ENCODE measurements at places on chromosomes 13 and 19.

DNA sequence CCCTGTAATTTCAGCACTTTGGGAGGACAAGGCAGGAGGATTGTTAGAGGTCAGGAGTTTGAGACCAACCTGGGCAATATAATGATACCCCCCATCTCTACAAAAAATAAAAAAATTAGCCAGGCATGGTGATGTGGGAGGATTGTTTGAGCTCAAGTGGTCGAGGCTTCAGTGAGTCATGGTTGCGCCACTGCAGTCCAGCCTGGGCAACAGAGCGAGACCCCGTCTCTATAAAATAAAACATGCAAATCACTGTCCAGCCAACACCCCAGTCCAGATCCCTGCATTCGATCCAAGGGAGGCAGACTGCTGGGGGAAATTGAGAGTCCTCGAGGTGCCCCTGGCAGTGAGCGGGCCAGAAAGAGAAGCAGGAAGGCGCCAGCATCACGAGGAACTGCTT, 7.0 kb downstream of the CYTH2 start:
- no peak for DNase-seq

DNA sequence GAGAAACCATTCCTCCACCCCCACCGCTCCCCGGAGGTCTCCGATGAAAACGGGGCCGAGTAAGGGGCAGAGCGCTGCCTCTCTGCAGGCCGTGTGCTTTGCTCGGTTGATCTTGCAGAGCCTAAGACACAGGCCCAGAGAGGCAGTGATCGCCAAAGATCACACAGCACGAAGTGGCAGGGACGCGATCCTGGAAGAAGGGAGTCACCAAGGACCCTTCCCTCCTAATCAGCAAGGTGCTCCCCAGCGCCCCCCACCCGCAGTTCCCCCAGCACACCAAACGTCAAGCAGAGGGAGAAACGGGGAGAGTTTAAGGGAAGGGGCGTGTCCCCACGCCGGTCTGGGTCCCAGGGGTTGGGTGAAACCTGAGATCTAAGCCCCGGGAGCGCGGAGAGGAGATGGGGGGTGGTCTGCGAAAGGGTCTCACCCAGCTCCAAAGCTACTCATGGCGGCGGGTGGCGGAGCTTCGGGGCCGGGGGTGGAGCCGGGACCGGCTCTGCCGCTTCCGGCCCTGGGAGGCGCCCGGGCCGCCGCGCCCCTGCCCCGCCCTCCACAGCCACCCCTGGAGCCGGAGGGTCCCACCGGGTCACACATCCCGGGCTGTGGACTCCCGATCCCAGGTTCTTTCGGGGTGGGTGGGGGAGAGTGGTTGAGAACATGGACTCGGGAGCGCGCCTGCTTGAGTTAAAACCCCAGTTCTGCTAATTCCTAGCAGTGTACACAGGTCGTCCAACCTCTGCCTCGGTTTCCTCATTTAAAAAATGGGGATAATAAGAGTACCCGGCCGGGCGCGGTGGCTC, at the start of gene EML2:
TSS of gene EML2 (minus strand) at position 468 of the 800 bp plus-strand sequence. CDS start at position 447, 21 bp downstream.
- peak; percentile 25 for DNase-seq

DNA sequence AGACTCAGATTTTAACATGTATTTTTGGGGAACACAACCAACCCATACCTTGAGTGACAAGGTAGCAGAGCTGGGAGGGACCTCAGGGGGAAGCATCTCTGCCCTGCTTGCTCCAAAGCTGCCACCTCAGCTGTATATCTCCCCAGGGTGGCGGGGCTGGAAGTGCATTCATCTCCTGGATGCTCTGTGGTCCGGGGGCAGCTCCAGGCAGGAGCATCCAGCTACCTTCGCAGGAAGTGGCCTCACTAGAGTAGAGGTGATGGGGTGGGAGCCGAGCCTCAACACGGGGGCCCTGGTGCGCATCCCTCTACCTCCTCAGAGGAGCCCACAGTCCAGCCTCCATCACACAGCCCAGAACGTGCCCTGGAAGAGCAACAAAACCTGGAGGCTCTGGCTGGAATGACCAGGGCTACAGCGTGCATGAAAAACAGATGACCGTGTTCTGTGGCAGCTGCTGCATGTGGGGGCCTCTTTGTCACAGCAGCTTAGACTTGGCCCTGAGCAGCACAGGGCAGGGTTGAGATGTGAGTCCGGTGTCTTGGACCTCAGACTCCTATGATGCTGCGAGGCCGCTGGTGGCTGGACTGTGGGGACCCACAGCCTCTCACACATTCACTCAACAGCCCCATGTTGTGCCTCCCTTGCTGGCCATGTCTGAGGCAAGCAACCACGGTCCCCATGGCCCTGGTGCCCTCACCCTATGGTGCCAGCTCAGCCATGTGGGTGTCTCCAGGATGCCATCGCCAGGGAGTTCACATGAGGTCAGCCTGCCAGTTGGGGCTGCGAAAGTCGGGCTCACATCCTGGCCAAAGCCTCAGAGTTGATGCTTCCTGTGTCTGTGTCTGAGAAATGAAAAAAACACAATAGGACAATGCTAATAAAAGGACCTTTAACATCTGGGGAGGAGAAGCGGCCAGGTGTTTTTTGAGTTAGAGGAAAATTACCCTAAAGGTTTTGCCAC, 17.1 kb upstream of the GAS6 start:
- DNase-seq, result no peak

DNA sequence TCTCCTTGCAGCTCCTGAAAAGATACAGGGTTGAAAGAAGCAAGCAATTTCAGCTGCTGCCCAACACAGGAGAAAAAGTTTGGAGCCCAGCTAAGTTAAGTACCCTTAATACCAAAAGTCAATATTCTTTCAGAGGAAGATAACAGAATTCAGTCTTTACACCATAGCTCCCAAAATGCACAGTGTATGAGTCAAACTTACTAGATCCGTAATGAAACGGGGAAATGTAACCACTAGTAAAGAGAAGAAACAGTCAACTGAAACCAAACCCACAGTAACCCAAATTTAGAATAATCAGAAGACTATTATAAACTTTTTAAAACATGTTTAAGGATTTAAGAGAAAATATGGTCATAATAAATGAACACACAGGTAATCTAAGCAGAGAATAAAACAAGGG, 45.2 kb downstream of the SUCLA2 start:
- no peak for DNase-seq

DNA sequence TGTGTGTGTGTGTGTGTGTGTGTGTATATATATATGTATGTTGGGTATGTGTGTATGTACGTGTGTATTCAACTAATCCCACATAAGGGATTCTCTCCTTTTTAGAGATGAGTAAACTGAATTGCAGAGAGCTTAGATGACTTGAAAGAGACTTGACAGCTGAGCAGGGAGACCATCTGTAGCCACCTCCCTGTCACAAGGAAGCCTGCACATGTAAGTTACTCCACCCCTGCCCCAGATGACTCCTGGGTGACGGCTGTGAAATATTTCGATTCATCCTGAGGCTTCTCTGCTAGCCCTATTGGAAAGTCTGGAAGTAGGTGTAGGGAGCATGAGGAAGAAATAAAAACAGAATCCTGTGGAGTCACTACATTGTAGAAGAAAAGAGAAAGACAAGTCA, 480.4 kb downstream of the FOXO1 start:
- no peak for DNase-seq

DNA sequence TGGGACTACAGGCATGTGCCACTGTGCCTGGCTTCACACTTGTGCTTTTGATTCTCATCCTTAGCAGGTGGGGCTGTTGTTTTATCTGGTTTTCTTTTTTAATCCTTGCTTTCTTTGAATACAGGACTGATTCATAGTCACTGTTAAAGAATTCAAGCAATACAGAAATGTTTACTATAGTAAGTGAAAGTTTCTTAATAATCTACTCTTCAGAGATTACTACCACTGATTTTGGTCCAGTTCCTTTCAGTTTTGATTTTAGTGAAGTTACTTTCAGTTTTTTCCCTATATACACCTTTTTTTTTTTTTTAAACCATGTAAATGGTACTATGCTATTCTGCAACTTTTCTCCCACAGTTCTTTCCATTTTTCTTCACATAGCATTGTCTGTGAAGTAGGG, 53.6 kb downstream of the GATAD2A start:
- no peak for DNase-seq

- no peak for DNase-seq
Observed at GRCh38 chr13:43232873-43233265, 209.5 kb downstream of the DNAJC15 start.

DNA sequence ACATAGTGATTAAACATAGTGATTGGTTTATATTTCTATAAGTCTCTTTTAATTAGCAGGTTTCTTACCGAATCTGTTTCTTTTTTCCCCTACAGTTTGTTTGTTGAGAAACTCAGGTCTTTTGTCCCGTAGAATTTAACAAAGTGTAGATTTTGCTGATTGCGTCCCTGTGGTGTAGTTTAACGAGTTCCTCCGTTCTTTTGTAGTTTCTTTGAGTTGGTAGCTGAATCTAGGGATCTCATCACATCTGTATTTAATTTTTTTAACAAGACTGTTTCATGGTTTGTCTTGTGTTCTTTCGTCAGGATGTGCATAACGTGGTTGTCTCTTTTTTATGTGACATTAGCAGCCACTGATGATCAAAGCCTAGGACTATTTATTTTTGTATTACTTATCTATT, 111.1 kb downstream of the AKAP11 start:
- no peak for DNase-seq

GRCh38 chr13:51811920-51812451, 8.0 kb upstream of the DHRS12 start:
- DNase-seq, result no peak

DNA sequence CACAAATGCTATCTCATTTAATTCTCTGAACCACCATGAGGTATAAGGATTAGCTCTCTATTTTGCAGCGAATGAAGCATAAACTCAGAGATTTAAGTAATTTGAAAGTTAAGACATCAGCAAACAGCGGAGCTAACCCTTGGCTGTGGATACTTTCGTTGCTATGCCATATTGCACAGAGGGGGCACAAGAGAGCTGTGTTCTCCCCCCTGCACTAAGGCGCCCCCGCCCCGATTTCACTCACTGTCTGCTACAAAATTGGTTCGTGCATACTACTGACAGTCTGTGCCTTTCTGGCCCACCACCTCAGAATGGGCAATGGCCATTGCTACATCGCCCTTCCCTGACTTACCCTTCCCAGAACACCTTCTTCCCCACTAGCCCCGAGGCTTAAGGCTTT, 105.7 kb upstream of the OBI1 start:
- no peak for DNase-seq

DNA sequence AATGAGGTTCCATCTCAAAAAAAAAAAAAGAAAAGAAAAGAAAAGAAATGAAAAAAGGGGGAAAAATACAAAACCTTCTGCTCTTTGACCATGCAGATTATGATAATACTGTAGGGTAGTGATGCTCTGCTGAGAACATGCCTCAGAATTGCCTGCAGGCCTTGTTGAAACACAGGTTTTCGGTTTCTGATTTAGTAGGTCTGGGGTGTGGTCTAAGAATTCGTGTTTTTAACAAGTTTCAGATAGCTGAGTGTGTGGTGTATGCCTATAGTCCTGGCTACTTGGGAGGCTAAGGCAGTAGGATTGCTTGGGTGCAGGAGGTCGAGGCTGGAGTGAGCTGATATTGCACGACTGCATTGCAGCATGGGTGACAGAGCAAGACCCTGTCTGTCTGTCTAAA, 14.9 kb upstream of the CYP2B6 start:
- no peak for DNase-seq

GRCh38 chr19:45179072-45179891, 698 bp downstream of the BLOC1S3 start:
- DNase-seq, result no peak

- no peak for DNase-seq
Observed at GRCh38 chr13:48043789-48044503, 6.4 kb downstream of the NUDT15 start.

DNA sequence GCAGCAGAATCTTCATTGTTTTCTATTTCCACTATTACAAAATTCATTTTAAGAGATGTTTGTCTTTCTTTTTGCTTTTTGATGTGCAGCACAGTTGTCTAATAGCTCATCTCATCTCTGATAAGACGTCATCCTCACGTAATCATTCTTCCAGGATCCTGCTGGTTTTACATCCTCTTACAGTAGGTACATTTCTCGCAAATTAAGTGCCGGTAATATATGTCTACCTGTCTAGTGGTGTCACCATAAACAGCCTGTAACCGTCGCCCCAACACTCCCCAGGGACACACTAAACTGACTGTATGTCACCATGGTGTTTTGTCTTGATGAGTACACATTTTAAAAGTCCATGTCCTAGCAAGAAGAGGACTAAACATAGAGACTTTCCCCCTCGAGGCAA, 94.5 kb upstream of the VSTM2B start:
- no peak for DNase-seq

DNA sequence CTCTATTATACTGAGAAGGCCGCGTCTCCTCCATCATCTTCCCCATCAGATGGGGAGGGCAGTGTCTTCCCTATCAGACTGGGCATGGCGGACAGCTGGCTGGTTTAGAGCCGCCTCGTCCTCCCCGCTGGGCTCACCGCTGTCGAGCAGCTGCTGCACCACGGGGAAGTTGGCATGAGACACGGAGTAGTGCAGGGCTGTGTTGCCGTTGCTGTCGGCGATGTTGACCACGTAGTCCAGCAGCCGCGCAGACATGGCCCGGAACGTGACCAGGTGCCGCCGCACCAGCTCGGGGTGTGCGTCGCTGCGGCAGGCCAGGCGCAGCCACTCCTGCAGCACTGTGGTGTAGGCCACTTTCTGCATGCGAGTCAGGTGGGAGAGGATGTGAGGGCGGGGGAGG, 18.8 kb upstream of the SPC24 start:
- no peak for DNase-seq

All from activated naive CD4-positive, alpha-beta T cell (primary cell).